Fibroblast of lung (primary cell): ENCODE measurements at places on chromosomes 1 and 21.

DNA sequence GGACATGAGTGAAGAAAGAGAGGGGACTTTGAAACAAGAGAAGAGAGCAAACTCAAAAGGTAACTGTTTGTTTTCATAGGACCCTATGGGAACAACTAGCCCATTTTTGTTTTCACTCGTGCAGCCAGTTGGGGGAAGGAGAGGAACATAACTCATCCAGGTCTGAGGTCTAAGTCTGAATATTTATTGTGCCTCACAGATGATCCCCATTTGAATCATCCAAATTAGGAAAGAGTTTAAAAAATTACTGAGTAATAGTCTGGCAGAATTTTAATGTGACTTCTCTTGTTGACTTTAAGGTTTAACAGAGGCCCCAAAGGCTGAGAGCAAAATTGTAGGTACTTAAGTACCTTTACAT lies 10.4 kb upstream of the TSPAN2 start:
- peak; percentile 50 for DNase-seq

GRCh38 chr1:53687901-53688300 lies 51.1 kb downstream of the GLIS1 start:
- no peak for DNase-seq

DNA sequence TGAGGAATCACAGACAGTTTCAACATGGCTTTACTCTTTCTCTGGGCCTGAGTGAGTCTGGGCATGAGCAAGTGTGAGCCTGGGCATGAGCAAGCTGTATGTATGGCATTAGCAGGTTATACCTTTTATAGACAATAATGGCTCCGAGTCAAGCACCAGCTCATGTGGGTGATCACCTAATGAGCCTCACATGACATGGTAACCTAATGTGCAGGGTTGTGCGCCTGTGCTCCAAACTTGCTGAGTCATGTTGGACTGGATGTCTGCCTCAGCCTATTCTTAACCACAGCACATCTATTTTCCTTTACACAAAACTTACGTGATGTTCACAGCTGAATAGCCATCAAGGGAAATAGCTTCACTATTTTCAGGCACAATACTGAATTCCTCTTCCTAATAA lies 236.2 kb upstream of the NRIP1 start:
- peak; percentile 78 for DNase-seq

GRCh38 chr1:56329970-56330369 lies 249.4 kb downstream of the PLPP3 start:
- no peak for DNase-seq

DNA sequence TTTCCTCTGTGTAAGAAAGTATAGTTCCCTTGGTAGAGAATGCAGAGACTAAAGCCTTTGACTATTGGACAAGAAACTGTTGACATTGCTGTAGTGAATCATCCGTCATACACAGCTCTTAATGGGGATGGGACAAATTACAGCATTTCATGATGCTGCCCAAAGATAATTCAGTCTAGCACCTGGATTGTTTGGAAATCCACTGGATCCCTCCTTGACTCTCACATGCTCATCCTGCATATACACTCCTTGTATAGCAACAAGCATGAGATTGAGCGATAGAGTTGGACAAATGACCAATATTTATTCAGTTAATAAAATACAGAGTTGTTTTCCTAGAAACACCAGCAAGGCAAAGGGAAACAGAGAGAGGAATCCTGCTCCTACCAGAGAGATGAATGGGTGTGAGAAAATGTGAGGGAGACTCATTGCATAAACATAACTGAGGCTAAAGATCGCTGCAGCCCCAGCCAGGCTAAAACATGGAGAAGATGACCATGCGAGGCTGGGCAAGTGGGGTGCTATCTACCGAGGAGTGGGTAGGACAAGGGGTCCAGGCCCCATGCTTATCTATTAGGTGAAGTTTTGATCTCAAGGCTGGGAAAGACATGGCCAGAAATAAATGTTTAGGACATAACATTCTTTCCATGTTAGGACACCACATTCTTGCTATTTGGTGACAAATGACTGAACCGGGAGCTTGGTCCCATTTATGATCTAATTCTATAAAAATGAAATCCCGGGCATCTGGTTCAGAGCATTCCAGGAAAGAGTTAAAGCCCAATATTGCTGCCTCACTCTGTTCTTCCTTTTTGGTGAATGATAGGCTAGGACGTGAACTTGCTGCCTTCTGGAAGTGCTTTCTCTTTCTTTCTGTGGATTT lies 153.2 kb downstream of the TGFB2 start:
- DNase-seq = peak; percentile 83

GRCh38 chr1:235075048-235075776 lies 53.4 kb downstream of the TOMM20 start:
- DNase-seq = peak; percentile 97

DNA sequence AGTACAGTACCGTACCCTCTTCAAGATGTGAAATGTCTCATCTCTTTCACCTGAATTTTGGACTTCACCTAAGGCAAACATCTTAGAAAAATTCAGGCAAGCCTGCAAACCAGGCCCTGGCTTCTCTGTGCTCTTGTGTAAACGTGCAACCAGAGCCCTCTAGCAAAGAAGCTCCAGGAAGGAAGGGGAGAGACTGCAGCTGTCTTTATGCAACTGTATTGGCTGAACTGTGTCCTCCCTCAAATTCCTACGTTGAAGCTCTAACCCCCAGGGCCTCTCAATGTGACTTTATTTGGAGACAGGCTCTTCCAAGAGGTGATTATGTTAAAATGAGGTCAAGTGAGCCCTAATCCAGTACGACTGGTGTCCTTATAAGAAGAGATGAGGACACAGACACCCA lies 60.3 kb downstream of the SLC45A1 start:
- DNase-seq = peak; percentile 78
